Caco-2 (cell line): ENCODE measurements at places on chromosomes 16 and 17.

DNA sequence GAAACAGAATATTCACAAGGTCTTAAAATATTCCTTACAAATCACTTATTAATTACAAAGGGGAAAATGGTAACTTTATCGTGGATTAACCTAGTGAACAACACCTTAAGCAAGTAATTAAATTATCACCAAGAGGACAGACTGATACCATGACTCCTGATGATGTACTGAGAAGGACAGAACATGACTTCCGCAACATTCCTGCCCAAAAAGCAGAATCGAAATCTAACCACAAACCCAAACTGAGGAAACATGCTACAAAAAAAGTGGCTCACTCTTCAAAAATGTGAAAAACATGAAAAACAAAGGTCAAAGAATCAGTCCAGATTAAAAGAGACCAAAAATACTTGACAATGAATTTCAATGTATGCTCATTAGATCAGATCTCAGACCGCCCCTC lies 151.5 kb downstream of the AATF start:
- no peak for DNase-seq
- H3K4me1 ChIP-seq = no peaks in the 10 kb centered on the region
- H3K27me3 ChIP-seq = no peaks in the 10 kb centered on the region

- H3K27me3 ChIP-seq = no peaks in the 10 kb centered on the region
- DNase-seq = no peak
- H3K4me3 ChIP-seq = no peak overlapping the region
- no peaks in the 10 kb centered on the region for H3K4me1 ChIP-seq
- no peaks in the 10 kb centered on the region for H3K36me3 ChIP-seq
Observed at GRCh38 chr16:51931653-51932052, 615.3 kb downstream of the TOX3 start.

GRCh38 chr17:80880648-80880985 lies 111.0 kb upstream of the CHMP6 start:
- DNase-seq = no peak
- no peak overlapping the region for H3K27ac ChIP-seq
- H3K4me1 ChIP-seq = no peaks in the 10 kb centered on the region
- H3K27me3 ChIP-seq = no peaks in the 10 kb centered on the region

DNA sequence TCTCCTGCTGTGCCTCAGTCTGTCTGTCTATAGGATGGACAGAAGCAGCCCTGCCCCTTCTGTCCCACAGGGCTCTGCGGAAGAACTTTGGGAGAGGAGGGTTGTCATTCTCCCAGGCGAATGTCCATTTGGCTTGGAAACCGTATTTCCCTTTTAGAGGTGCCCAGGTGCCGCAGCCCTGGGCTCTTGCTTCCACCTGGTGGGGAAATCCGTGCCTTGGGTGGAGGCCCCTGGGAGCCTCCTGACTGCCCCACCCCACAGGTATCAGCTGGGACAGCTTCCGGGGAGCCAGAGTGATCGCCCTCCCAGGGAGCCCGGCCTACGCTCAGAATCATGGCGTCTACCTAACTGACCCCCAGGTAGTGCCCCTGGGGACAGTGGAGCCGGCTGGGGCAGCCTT lies 12.7 kb downstream of the FCSK start:
- peak overlapping the region; percentile 6 for H3K27ac ChIP-seq
- H3K27me3 ChIP-seq = no peaks in the 10 kb centered on the region
- peaks cover 8% of the 10 kb centered on the region; the same call in 1 of the 2 replicates for H3K4me1 ChIP-seq
- H3K4me3 ChIP-seq = no peak overlapping the region

- H3K27me3 ChIP-seq = no peaks in the 10 kb centered on the region
- no peak overlapping the region for H3K27ac ChIP-seq
- H3K4me3 ChIP-seq = no peak overlapping the region
- H3K4me1 ChIP-seq = no peaks in the 10 kb centered on the region
- no peak for DNase-seq
Observed at GRCh38 chr17:62675260-62675659, 47.8 kb downstream of the MRC2 start.

GRCh38 chr17:80952291-80952690 lies 39.4 kb upstream of the CHMP6 start:
- no peaks in the 10 kb centered on the region for H3K27me3 ChIP-seq
- no peaks in the 10 kb centered on the region for H3K36me3 ChIP-seq
- DNase-seq = peak; percentile 22
- H3K4me3 ChIP-seq = no peak overlapping the region
